ENCODE measurements at places on chromosomes 7 and 10. TPM values are rescaled to one million over a fixed set of nuclear protein-coding genes. Genes with fewer than 3 reads are reported as not detected.
A peak's percentile ranks its signal among the peaks of the same experiment; 100 is the strongest.

DNA sequence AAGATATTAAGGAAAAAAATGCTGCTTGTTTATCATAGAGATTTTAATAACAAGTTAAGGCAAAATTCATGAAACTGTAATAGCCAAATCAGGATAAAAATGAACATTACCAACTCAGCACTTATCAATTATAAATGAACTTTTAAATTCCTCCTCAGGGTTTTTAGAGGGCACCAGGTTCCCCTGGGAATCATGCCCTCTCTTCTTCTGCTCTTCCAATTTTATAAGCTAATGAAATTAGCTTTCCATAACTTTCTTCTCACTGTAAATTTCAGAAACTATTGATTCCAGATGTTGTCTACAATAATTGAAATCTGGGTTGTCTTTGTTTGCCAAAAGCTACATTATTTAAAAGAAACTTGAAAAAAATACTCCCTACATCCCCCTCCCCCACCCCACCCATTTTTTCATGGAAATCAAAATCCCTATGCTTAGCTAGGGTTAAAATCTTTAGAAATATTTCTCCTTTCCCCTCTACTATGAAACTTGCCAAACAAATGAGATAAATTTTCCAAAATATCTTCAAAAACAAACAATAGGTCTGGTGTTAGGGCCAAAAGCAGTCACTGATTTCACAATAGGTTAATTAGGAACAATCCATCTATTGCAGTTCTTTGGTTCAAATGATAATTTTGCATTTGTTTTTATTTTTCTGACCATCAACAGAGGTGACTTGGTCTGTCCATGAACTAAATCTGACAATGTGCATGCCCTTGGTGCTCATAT, 187.7 kb downstream of the DOCK4 start:
- no peak for DNase-seq
- H3K4me1 ChIP-seq = no peaks in the 10 kb centered on the region
- no peaks in the 10 kb centered on the region for H3K36me3 ChIP-seq

- no peak overlapping the region for H3K4me3 ChIP-seq
- H3K27me3 ChIP-seq = no peaks in the 10 kb centered on the region
- peaks cover 13% of the 10 kb centered on the region for H3K4me1 ChIP-seq
Measured at GRCh38 chr7:44750424-44750823, 1.8 kb downstream of the ZMIZ2 start.

DNA sequence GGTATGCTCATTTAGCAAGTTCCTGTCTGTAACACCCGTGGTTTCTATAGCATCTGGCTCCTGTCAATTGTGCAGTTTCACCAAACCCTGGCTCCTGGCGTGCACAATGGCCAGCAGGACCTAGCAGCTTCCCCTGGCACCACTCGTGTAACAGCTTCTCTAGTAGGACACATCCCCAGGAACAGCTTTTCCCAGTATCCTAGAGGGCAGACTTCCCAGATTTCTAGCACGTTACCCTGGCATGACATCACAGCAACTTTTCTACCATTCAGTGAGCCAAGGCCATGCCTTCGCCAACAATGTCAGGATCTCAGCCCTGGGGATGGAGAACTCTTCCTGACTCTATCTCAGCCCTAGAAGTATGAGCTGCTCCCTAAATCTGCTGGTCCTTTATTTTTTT, 6.5 kb downstream of the YME1L1 start:
- H3K36me3 ChIP-seq = peaks cover 48% of the 10 kb centered on the region
- H3K4me3 ChIP-seq = no peak overlapping the region
- peaks cover 5% of the 10 kb centered on the region for H3K4me1 ChIP-seq
- H3K27me3 ChIP-seq = no peaks in the 10 kb centered on the region
- no peak for DNase-seq

GRCh38 chr7:138924501-138925225, 56.5 kb downstream of the KIAA1549 start:
- no peak overlapping the region for H3K27ac ChIP-seq
- no peak overlapping the region for H3K4me3 ChIP-seq
- no peaks in the 10 kb centered on the region for H3K36me3 ChIP-seq
- H3K27me3 ChIP-seq = no peaks in the 10 kb centered on the region

DNA sequence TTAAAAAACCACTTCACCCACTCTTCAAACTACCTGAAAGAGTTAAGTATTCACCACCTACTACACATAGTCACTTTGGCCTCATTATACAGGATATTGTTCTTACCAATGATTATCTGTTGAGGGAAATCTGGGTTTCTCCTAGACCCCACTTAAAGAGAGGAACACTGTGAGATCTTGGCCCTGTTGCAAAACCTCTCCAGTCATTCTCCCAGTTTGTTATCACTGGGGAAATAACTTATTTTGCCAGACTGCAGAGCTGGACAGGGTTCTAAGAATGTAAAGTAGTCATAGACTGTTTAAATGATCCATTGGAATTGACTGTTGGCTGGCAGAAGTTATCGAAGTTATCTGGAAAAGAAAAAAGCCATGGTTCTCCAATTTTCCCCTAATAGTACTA, 143.8 kb downstream of the HGF start:
- H3K4me1 ChIP-seq = no peaks in the 10 kb centered on the region
- no peaks in the 10 kb centered on the region for H3K27me3 ChIP-seq
- no peak overlapping the region for H3K27ac ChIP-seq
- no peak overlapping the region for H3K4me3 ChIP-seq
- DNase-seq = no peak
- no peaks in the 10 kb centered on the region for H3K36me3 ChIP-seq

- H3K4me3 ChIP-seq = no peak overlapping the region
- no peaks in the 10 kb centered on the region for H3K27me3 ChIP-seq
- H3K27ac ChIP-seq = no peak overlapping the region
- DNase-seq = no peak
Measured at GRCh38 chr7:38558761-38559345, 72.3 kb downstream of the AMPH start.

GRCh38 chr7:162632-163297, 29.6 kb upstream of the FAM20C start:
- H3K27ac ChIP-seq = no peak overlapping the region
- H3K27me3 ChIP-seq = no peaks in the 10 kb centered on the region
- DNase-seq = no peak
- no peak overlapping the region for H3K4me3 ChIP-seq
- no peaks in the 10 kb centered on the region for H3K36me3 ChIP-seq
- H3K4me1 ChIP-seq = peaks cover 10% of the 10 kb centered on the region

GRCh38 chr10:95728526-95728925, 27.4 kb upstream of the ENTPD1 start:
- no peaks in the 10 kb centered on the region for H3K27me3 ChIP-seq
- H3K27ac ChIP-seq = no peak overlapping the region
- peaks cover 3% of the 10 kb centered on the region for H3K4me1 ChIP-seq
- H3K36me3 ChIP-seq = no peaks in the 10 kb centered on the region
- DNase-seq = peak; percentile 58

- DNase-seq = peak; percentile 79
- H3K4me1 ChIP-seq = no peaks in the 10 kb centered on the region
- peaks cover 6% of the 10 kb centered on the region for H3K27me3 ChIP-seq
- no peak overlapping the region for H3K27ac ChIP-seq
- H3K36me3 ChIP-seq = no peaks in the 10 kb centered on the region
Measured at GRCh38 chr7:128236924-128237586, 4.0 kb upstream of the LEP start.

GRCh38 chr10:69624245-69624786, 5.7 kb upstream of the FAM241B start:
- DNase-seq = no peak
- H3K36me3 ChIP-seq = no peaks in the 10 kb centered on the region
- H3K27ac ChIP-seq = no peak overlapping the region
- H3K27me3 ChIP-seq = peaks cover 30% of the 10 kb centered on the region

GRCh38 chr10:10869592-10869991, 148.1 kb upstream of the CELF2 start:
- H3K4me1 ChIP-seq = peaks cover 8% of the 10 kb centered on the region
- no peak for DNase-seq
- no peak overlapping the region for H3K4me3 ChIP-seq
- H3K27me3 ChIP-seq = no peaks in the 10 kb centered on the region

- H3K27ac ChIP-seq = no peak overlapping the region
- no peak overlapping the region for H3K4me3 ChIP-seq
- no peak for DNase-seq
Measured at GRCh38 chr7:101161692-101162471, 3.5 kb downstream of the VGF start.

GRCh38 chr10:114655671-114656070, 2.4 kb downstream of the ABLIM1 start:
- no peaks in the 10 kb centered on the region for H3K27me3 ChIP-seq
- H3K4me1 ChIP-seq = peaks cover 15% of the 10 kb centered on the region
- no peaks in the 10 kb centered on the region for H3K36me3 ChIP-seq
- H3K27ac ChIP-seq = peak overlapping the region; percentile 73

DNA sequence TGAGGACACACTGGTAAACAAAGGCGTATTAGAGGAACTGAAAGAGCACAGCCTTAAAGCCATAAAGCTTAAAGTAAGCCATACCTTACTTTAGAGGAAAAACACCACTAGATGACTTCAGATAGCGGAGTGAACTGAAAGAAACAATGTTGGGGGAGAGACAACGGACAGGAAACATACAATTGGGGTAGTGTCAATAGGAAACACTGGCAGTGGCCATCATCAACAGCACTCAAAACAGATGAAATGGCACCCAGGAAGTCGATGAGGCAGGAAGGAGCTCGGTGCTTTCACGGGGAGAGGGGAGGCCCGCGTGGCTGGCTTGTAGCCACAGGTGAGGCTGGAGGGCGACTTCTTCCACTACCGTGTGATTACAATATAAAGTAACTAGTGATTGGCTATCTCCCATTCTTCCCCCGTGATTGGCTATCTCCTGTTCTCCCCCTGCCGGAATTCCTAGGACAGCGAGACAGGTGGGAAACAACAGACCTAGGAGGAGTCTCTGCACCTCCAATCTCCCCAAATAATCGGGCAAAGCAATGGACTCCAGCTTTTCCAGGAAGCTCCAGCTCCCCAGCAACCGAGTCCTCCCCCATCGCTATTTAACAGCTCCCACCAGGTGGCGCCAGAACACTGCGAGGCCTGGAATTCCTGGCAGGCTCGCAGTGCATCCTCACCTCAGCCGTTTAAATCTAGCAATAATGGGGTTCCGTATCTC, 2.4 kb upstream of the TAS2R38 start:
- no peaks in the 10 kb centered on the region for H3K36me3 ChIP-seq
- H3K4me3 ChIP-seq = no peak overlapping the region
- H3K4me1 ChIP-seq = no peaks in the 10 kb centered on the region
- H3K27me3 ChIP-seq = no peaks in the 10 kb centered on the region
- peak; percentile 85 for DNase-seq

Gene TEX36
- not detected for total RNA-seq

Gene SUN3
- total RNA-seq = not detected

Gene SEPTIN14
- not detected for total RNA-seq

Gene PNLIPRP1
- total RNA-seq = not detected

Gene PROSER2
- total RNA-seq = 17.3 TPM

Gene LRIT1
- total RNA-seq = not detected
